MCF 10A (cell line): ENCODE measurements at places on chromosomes 13 and 19. TPM values are rescaled to one million over a fixed set of nuclear protein-coding genes. Genes with fewer than 3 reads are reported as not detected.
A peak's percentile ranks its signal among the peaks of the same experiment; 100 is the strongest.

TSSK6 gene
- total RNA-seq, result 4.8 and 6.6 TPM in 2 replicates

ZNF541 gene
- not detected in 2 replicates for total RNA-seq

POGLUT2 gene
- 8.3 and 9.0 TPM in 2 replicates for total RNA-seq

WDR88 gene
- total RNA-seq, result not detected in 2 replicates

OR10H1 gene
- not detected in 2 replicates for total RNA-seq

FGF14 gene
- total RNA-seq, result 0.15 TPM in 1 of 2 replicates, not detected in the other

CYP2F1 gene
- total RNA-seq, result not detected in 2 replicates

KLF5 gene
- total RNA-seq, result 197 and 226 TPM in 2 replicates

HIPK4 gene
- total RNA-seq, result not detected in 2 replicates

CCNA1 gene
- total RNA-seq, result 36.5 and 45.0 TPM in 2 replicates

ZNF98 gene
- not detected in 2 replicates for total RNA-seq

NANOS3 gene
- not detected in 2 replicates for total RNA-seq

MARK4 gene
- total RNA-seq, result 22.4 and 24.2 TPM in 2 replicates

GRCh38 chr19:5104871-5105351 is 136.0 kb downstream of the KDM4B start:
- no peak for DNase-seq

- peak; percentile 59 for DNase-seq
Observed at GRCh38 chr13:49652355-49653305, 24.3 kb downstream of the ARL11 start.

- peak; percentile 49 for DNase-seq
Observed at GRCh38 chr13:88656751-88657150, 985.6 kb downstream of the SLITRK5 start.

DNA sequence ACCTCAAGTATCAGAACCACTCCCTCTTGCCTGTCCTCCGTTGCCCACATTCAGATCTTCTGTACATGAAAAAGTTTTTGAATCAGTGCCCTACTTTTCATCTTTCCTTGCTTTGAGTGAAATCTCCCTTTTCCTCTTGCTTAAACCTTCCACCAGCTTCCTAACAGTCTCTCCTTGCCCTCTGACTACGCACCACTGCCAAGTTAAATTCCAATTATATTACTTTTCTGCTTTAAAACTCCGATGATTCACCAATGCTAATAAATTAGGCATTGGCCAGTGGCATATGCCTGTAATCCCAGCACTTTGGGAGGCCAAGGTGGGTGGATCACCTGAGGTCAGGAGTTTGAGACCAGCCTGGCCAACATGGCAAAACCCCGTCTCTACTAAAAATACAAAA is 30.7 kb upstream of the RFXAP start:
- peak; percentile 33 for DNase-seq

DNA sequence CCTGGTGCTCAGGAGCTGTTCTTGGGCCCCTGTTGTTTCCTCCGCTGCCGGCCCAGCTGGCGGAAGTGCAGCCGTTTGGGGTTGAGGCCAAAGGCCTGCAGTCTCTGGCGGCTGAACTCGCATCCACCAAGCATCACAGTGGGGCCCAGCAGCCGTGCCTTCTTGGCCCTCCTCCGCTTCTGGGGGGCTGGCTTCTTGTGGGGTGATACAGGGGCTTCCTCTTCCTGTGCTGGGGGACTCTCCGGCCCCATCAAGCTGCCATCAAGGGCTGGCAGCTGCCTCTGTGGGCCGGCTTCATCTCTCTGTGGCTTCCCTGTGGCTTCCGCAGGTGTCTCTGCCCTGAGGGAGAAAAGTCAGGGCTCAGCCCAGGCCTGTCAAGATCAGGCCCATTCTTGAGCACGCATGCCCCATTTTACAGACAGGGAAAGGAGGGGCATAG is 10.3 kb downstream of the ATG4D start:
- no peak for DNase-seq

DNA sequence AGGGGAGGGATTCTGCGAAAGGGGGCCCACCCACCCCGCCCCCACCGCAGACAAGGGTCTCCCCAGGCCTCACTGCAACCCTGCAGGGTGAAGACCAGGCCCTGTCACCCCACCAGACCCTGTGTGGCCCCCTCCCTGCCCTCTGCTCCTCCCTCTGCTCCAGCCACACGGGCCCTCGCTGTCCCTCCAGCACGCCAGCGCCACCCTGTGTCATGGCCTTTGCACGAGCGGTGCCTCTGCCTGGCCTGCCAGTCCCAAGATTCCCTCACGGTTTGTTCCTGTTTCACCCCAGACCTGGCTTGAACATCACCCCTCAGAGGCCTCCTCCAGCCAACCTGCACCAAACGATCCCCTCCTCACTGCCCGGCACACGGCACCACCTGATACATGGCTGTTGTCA is 27.3 kb downstream of the PIP5K1C start:
- DNase-seq, result no peak

- DNase-seq, result no peak
Observed at GRCh38 chr19:35671818-35672217, 5.5 kb downstream of the UPK1A start.

- peak; percentile 89 for DNase-seq
Observed at GRCh38 chr19:14505488-14506239, 9.7 kb upstream of the GIPC1 start.

GRCh38 chr13:106117035-106117434 is 418.4 kb downstream of the EFNB2 start:
- DNase-seq, result no peak

- peak; percentile 74 for DNase-seq
Observed at GRCh38 chr19:55345818-55346724, 6.4 kb downstream of the KMT5C start.

DNA sequence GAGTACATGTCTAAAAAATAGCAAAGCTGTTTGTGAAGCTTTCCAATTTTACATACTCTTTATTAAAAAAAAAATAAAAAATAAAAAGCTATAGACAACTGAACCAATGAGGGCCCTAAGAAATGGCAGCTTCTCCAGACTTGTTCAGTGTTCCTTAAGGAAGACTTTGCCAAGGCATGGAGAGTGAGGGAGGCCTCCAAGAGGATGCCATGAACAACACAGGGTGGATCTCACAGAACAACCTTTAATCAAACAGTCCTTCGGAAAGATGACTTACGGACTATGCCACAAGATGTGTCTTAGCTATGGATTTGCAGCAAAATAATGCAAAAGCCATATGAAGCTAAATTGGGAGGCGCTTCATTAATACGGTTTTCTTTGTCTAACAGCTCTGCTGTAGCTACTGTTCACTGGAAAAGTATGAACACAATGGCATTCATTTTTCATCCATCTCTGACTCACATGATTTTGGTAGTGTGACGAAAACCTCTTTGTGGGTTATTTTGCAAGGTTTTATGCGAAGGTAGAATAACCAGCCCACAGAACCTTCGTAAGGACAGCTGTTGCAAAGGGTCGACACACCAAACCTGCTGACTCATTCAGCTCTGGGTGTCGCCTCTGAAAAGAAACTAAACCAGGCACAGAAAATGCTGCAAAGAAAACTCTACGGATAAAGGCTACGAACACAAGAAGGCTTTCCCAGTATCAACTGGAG is 27.7 kb downstream of the EFNB2 start:
- peak; percentile 98 for DNase-seq

- DNase-seq, result no peak
Observed at GRCh38 chr13:52012512-52012836, 276 bp downstream of the ALG11 start.

DNA sequence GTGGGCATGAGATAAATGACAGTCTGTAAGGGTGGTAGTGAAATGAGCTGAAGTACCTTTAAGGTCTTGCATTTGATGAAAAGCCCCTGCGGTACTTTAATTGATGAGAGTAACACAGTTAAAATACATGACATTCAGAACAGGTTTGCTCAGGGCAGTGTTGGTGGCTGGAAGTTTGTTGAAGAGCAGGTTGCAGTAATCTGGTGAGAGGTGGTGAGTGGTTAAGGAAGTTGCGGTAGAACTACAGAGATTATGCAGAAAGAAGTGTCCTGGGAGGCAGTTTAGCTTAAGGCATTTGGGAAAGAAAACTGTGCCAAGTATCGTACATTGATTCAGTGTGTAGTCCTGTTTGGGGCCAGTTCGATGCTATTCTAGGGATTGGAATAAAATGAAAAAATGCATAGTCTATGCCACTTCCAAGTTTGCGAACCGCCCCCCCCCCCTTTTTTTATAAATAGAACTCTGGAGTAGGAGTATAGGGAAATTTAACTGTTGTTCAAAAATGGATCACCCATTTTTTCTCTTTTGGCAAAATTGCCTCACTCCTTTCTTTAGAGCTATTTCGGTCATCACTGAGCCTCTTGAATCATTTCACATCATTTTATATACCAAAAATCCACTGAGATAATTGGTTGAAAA is 42.7 kb downstream of the SLAIN1 start:
- DNase-seq, result no peak

- DNase-seq, result peak; percentile 4
Observed at GRCh38 chr19:57171551-57172081, 4.3 kb upstream of the DUXA start.

DNA sequence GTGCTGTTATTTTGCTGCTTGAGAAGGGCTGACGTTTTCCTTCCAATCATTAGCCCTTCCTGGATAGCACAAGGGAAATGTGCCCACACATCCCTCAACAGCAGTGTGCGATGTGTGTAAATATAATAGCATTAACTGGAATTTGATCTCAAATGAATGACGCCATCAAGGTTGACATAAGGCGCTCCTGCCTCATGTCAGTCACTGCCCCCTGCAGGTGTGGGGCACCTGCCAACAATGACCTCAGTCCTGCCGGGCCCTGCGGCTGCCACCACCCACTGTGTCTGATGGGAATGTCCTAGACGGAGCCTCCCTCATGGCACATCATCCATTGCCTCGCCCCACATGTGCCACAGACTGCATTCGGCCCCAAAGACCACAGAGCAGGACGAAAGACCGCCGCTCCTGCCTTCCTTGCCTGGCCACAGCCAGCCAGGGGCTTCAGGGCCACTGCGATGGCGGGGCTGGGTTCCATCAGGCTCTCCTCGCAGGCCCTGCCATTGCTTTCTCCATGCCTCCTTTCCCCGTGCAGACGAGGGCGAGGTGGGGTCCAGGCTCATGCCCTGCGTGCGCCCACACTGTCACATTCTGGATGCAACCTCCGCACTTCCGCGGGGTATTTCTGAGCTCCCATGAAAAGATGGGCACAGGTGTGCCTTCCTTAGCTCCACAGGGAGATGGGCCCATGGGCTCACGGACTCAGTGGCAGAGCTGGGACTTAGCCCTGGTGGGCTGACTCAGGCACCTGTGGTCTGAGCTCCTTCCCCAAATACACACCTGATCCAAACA is 146.7 kb downstream of the SOX1 start:
- no peak for DNase-seq

DNA sequence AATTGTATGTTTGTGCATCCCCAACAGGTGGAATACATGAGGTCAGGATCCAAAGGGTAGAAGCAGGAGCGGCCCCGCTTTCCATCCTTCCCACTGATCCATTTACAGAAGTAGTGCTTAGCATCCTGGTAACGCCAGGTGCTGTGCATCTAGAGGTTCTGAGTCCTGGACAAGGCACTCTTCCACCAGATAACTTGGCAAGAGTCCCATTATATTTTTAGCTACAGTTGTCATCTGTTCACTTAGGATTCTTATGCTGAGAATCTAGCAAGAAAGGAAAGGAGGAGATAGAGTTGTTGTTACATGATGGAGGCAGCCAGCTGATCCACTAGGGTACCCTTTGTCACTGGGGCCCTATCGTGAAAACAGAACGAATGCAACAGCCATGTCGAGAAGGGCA is 389.5 kb upstream of the ZNF507 start:
- DNase-seq, result no peak

DNA sequence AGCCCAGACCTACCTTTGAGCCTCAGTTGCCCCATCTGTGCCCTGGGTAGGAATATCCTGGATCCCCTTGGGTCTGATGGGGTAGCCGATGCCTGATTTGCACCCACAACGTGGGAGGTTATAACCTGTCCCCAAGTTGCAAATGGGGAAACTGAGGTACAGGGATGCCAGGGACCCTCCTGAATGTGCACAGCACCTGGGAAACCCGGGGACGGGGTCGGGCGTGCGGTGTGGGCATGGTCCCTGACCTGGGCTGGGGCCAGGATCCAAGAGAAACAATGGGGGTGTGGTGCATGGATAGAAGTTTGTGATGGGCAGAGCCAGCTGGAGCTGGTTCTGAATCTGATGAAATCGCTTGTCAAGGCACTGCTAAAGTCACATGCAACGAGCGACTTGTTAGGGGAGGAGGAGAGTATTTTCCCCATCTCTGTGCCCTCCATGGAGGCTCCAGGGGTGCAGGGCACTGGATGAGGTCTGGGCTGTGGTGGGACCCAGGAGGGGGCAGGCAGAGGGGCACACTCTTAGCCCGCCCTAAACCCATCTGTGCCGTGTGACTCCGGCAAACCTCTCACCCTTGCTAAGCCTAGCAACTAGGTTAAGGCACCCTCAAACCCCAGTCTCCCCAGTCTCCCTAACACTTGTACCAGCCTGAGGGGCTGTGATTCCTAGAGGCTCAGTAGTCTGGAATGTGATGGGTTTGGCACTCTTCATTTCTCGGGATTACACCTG is 749 bp downstream of the GDF15 start:
- DNase-seq, result peak; percentile 61

DNA sequence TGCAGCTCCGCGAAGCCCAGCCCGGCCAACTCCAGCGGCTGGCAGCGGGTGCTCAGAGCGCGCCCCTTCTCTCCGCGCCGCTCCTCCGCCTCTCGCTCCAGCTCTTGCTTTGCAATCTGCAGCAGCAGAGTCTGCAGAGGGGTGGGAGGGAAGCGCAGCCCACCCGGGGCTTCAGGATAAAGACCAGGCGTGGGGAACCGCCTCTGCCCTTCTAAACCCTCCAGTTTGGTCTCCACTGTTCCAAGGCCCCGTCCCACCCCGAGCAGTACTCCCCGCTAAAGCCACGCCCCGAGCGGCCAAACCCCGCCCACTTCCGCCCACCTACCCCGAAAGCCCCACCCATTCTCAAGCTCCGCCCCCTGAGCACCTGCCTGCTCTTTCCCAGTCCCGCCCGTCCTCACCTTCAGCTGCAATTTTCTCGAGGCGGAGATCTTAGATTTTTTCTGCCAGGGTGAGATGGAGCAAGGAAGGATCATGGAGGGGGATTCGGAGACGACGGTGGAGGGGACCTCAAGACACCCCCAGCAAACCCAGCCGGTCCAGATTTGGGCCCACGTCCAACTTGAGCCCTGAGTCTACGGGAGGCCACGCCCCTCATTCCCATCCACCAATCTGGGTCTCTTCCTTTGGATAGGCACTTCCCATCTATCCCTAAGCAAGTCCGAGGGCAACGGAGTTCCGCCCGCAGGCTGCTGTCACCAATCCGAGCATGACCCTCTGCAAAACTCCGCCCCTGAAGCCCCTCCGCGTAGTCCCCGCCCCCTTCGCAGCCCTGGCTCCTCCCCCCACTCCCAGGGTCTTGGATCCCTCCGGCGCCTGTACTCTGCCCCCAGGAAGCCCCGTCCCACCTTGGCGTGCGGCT is 1.1 kb downstream of the TNNI3 start:
- DNase-seq, result no peak

DNA sequence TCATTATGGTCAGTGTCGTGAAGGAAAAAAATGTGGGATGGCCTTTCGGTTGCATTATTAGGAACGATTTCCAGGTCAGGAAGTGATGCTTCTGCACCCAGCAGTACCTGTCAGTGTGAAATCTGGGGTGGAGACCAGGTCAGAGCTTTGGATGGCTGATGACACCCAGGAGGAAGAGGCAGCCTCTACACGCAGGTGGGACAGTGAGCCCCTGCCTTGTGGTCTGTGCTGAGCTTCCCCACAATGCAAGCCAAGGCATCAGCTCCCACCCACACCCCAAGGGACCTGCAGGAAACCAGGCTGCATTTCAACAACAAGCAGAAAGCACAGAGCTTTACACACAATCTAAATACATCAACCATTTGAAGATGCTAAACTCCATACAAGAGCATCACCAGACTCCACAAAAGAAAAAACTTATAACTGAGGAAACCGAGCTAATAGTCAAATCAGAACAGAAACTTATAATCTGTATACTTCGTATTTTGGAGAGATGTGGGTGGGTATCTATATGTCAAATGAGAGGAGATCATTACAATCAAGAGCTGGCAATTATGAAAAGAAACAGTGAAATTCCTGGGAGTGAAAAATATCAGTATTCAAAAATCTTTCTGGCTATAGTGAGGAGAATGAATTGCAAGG is 130.1 kb downstream of the ZDHHC20 start:
- no peak for DNase-seq
